ENCODE measurements at places on chromosomes 3 and 15.

DNA sequence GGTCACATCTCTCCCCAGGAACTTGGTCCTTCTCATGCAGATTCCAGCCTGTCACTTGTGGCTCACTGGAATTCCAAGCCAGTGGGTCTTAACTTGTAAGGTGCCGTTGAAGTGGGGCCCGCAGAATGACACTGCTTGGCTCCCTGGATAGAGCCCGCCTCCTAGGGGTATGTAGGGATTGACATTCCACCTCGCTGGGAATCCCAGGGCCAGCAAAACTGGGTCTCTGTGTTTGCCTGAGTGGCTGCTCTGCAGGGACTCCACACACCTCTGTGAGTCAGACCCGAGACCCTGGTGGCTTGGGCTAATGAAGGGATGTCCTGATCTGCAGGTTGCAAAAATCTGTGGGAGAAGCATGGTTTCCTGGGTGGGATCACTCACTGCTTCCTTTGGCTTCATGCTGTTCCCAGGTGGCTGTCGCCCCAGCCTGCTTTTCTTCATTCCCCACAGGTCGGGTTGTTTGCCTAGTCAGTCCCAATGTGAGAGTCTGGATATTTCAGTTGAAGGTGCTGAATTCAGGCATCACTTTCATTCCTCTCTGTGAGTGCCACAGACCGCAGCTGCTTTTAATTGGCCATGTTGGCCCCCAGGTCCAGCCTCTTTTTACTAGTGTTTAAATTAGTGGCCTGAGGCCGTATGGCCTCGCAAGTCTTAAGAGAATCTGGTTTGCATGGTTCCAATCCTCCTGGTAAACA, 156.0 kb upstream of the TRIM42 start:
- DNase-seq, result no peak
- H3K27ac ChIP-seq, result no peak overlapping the region
- H3K36me3 ChIP-seq, result no peaks in the 10 kb centered on the region

DNA sequence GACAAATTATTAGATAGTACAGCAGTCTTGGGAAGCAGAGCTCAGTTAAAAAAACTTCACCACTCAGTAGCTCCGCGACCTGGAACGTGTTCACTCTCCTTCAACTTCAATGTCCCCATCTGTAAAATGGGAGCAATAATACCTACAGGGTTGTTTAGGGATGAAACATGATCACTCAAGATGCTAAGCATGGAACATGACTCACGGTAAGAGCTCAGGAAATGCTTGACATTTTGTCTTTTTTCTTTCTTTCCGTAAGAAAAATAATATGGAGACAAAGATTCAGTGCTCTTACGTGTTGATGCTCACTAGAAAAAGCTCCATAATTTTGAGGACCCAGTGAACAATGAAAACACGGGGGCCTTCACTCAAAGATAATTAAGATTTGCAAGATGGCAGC, 606.7 kb upstream of the MDFIC2 start:
- no peak for DNase-seq
- no peak overlapping the region for H3K27ac ChIP-seq
- no peaks in the 10 kb centered on the region for H3K27me3 ChIP-seq
- H3K4me3 ChIP-seq, result no peak overlapping the region

DNA sequence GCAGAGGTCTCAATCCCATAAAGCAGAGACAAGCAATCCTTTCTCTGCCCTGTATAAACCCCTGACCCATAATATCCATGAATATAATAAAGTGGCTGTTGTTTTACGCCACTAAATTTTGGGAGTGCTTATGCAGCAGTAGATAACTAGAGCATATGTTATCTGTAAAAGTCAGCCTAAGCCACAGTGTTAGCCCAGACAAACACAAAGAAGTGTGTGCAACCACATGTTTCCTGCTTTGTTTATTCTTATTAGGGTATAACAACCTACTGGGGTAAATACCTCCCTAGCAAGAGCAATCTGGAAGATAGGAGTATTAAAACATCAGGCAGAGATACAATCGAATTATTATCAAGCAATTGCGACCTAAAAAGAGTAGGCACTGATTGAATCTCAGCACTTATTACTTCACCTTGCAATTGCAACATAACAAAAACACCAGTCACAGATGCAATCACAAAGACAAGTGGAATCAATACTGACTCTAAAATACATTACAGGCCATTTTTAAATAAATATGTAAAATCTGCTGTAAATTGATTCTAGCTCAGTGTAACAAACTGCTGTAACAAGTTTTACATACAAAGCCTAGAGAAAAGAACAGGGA, 94.6 kb upstream of the UBE2E2 start:
- DNase-seq, result no peak
- no peak overlapping the region for H3K4me3 ChIP-seq
- H3K27me3 ChIP-seq, result no peaks in the 10 kb centered on the region
- no peaks in the 10 kb centered on the region for H3K4me1 ChIP-seq

DNA sequence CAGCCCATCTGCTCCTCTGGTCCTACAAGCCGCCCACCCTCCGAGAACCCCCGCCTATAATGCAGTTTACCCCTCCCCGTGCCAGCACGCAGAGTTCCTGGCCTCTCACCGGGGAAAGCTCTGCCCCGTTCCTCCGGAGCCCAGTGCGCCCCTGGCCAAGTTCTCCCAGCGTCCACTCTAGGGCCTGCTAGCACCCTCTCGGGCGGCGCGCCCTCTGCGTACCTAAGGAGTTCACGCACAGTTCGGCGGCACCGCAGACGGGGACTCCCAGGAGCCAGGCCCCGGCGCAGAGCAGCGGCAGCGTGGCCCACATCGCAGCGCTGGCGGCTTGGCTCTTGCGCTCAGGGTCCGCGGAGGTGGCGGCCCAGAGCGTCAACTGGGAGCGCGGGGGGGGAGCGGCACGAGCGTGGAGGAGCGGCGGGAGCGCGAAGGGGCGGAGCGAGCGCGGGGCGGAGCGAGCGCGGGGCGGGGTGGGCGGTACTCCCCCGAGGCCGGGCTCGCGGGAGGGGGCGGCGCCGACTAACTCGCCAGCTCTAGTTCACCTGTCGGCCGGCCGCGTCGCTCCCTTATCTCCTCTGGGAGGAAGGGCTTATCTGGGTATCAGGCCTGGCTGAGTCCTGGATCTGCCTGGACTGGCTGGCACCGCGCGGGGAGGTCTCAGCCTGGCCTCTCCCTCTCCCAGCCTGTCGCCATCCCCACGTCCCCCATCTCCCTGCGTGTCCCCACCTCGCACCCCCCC, at the start of gene CTSH:
CTSH (minus strand) TSS at position 378 of the 739 bp plus-strand sequence; CDS start at position 313, 65 bp downstream.
- no peaks in the 10 kb centered on the region for H3K36me3 ChIP-seq
- peak within 1 kb of the TSS; percentile 66 for H3K4me3 ChIP-seq
- H3K27me3 ChIP-seq, result no peaks in the 10 kb centered on the region

DNA sequence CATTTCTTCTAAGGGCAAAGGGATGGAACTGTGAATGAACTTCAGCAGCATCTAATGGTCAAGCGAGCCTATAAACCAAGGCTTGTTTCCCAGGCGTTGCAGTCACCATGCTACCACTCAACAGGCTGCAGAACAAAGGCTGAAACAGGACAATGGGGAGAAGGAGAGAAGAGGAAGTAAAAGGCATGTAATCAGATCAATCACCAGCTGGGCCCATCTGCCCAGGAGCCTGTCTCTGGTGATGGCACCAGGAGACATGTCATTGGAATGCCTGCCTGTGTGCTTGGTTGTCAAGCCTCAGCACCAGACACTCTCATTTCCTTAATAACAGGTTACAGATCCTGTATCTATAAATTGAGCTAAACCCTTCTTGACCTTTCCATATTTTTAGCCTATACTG, 81.7 kb upstream of the UMPS start:
- H3K27me3 ChIP-seq, result no peaks in the 10 kb centered on the region
- no peak for DNase-seq
- no peak overlapping the region for H3K27ac ChIP-seq
- no peak overlapping the region for H3K4me3 ChIP-seq
- H3K4me1 ChIP-seq, result no peaks in the 10 kb centered on the region

- H3K4me1 ChIP-seq, result peaks cover 5% of the 10 kb centered on the region
- no peaks in the 10 kb centered on the region for H3K27me3 ChIP-seq
These were observed 3.3 kb downstream of the RNF13 start for GRCh38 chr3:149816311-149816710.

- DNase-seq, result no peak
- no peaks in the 10 kb centered on the region for H3K27me3 ChIP-seq
- no peak overlapping the region for H3K4me3 ChIP-seq
- H3K4me1 ChIP-seq, result no peaks in the 10 kb centered on the region
These were observed 19.7 kb upstream of the ANO10 start for GRCh38 chr3:43641306-43642114.

- H3K27ac ChIP-seq, result no peak overlapping the region
- DNase-seq, result no peak
- no peaks in the 10 kb centered on the region for H3K27me3 ChIP-seq
- H3K4me1 ChIP-seq, result no peaks in the 10 kb centered on the region
- no peak overlapping the region for H3K4me3 ChIP-seq
These were observed 29.7 kb downstream of the TRIM71 start for GRCh38 chr3:32847528-32847927.

DNA sequence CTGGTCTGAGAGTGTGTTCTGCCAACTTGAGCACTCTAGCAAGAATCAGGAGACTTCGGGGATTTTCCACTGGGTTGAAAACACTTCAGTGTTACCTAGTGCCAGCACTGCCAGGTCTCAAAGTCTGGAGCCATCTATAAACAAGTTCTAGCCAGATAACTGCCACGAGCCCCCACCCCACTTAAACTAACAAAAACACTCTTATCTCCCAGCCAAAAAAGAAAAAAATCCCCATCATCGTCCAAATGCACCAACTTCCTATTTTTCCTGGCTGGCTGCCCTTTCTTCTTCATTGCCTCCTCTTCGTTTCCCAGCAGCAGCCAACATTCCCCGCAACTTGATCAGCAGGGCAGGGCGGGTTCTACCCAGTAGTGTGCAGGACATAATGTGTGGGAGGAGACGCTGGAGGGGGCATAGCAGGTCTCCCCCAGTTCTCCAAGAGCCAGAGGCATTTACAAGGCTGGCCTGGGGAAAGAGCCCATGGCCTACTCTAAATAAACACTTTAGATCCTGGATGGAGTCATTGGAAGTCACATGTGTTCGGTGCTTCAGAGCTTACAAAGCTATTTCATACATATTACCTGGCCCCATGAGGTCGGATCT, 29.5 kb downstream of the C2CD4B start:
- H3K27ac ChIP-seq, result no peak overlapping the region
- H3K4me3 ChIP-seq, result no peak overlapping the region
- H3K4me1 ChIP-seq, result no peaks in the 10 kb centered on the region
- DNase-seq, result no peak

- DNase-seq, result no peak
- H3K4me3 ChIP-seq, result no peak overlapping the region
- H3K27ac ChIP-seq, result no peak overlapping the region
- no peaks in the 10 kb centered on the region for H3K4me1 ChIP-seq
- H3K36me3 ChIP-seq, result peaks cover 91% of the 10 kb centered on the region
These were observed 26.1 kb downstream of the EDEM1 start for GRCh38 chr3:5213574-5213966.

DNA sequence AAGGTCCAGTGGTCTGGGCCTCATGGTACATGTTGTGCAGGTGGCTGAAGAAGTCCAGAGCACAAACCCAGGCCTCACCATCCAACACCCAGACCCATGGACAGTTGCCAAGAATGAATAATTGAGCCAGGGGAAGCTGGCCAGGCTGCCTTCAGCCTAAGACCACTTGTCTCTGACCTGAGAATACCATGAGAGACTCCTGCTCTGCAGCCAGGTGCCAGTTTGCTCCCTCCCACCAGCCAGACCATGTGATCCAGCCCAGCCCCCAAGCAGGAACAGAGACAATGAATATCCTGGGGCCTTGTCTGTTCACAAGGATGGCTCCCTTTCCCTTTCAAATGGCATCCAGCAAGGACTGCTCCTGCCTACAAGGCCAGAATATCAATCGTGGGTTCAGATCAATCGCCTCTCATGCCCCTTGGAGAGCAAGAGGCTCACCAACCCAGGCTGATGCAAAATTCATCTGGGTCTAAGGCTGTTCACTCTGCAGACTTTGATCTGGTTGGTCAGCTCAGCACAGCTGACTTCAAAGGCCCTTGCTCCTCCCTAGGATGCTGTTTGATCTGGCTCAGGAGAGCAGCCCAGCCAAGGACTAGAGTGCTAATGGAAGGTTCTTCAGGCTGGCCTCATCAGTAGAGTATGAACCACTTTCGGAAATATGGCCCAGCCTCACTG, 13.4 kb downstream of the TRAIP start:
- DNase-seq, result no peak
- H3K4me1 ChIP-seq, result no peaks in the 10 kb centered on the region
- no peaks in the 10 kb centered on the region for H3K36me3 ChIP-seq
- H3K27me3 ChIP-seq, result no peaks in the 10 kb centered on the region
- H3K4me3 ChIP-seq, result no peak overlapping the region
- no peak overlapping the region for H3K27ac ChIP-seq

GRCh38 chr15:39597751-39598185, 16.9 kb downstream of the THBS1 start:
- no peaks in the 10 kb centered on the region for H3K4me1 ChIP-seq
- no peak overlapping the region for H3K27ac ChIP-seq
- H3K4me3 ChIP-seq, result no peak overlapping the region

GRCh38 chr15:48144889-48145288, 24.1 kb downstream of the SLC24A5 start:
- no peak overlapping the region for H3K27ac ChIP-seq
- H3K27me3 ChIP-seq, result no peaks in the 10 kb centered on the region
- no peak for DNase-seq
- no peaks in the 10 kb centered on the region for H3K4me1 ChIP-seq
- H3K36me3 ChIP-seq, result no peaks in the 10 kb centered on the region

DNA sequence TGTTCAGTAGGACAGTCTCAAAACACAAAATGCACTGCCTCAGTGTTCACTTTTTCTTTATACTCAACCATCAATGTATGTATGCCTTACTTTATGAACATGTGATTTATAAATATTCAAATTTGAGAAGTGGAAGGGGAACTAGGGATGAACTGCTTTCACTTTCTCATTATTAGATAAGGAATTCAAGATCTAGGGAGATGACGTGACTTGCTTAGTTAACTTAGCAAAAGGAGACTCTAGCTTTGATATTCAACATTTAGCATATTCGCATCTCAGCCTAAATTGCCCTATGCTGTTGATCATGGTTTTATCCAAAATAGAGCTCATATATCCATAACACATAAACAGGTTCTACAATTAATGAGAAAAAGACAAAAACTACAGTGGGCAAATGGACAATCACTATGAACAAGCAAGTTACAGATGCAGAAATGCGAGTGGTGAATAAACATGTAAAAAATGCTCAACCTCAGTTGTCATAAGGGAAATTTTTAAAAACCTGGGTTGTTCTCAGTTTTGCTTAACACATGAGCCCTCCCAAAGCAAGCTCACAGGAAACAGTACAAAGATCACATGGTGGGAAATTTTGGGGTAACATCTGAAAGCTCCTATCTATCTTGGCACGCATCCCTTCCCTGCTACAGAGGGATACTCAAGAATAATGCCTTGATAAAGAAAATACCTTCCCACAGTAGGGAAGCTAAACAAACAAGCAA, 269.8 kb downstream of the THRB start:
- no peaks in the 10 kb centered on the region for H3K27me3 ChIP-seq
- no peak overlapping the region for H3K4me3 ChIP-seq
- H3K36me3 ChIP-seq, result no peaks in the 10 kb centered on the region
- H3K27ac ChIP-seq, result no peak overlapping the region
- DNase-seq, result no peak
- H3K4me1 ChIP-seq, result no peaks in the 10 kb centered on the region
